ENCODE measurements at places on chromosomes 12 and 14.

DNA sequence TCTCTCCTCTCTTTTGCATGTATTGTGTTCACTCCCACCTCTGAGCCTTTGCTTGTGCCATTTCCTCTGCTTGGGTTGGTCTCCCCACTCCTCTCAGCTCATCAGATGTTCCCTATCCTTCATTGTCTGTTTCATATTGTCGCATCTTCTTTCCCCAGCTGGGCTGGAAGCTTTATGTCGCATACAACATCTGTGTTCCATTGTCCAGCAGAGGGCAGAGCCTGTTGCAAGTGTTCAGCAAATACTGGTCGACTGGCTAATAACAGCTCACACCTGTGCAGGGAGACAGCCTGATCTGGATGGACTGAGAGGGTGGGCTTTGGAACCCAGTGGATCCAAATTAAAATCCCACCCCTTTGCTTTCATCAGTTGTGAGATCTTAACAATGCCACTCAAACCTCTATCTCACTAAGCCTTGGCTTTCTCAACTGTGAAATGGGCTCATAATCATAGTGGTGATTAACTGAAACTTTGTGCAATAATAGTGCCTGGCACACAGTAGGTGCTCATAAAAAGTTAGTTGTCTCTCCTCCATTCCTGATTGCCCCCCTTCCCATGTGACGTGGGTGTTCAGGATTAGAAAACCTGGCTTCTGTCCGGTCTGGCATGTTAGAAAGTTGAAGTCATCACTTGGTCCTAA, 75.8 kb downstream of the RIN3 start:
- no peak for DNase-seq

DNA sequence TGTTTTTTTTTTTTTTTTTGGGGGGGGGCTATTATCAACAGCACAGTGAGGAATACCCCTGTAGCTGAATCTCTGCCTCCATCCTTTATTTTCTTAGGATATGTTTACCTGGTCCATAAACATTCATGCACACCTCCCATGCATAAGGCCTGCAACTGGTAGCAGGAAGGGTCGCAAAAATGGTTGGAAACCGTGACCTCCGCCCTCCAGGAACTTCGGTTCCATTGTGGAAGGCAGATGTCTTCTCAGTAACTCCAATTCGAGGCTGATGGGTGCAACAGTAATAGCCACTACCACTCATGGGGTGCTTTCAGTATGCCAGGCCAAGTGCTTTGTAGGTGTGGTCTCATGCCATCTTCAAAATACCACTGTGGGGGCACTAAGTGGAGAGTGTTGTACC, 40.2 kb downstream of the ACACB start:
- no peak for DNase-seq

DNA sequence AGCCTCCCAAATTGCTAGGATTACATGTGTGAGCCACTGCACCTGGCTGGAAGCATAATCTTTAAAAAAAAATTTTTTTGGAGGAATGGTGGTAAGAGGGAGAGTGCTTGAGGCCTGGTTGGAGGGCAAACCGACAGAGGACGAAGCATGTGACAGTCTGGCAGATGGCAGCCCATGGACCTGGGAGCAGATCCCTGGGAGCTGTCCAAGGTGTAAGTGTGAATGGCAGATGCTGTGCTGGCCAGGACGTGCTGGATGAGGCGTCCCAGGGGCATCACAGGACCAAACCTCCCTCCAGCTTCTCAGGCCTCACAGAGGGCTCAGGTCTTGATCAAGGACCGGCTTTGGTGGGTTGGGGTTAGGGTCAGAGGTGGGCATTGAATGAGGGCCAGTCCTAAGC, 128.4 kb upstream of the NCOR2 start:
- DNase-seq, result no peak

- no peak for DNase-seq
Measured at GRCh38 chr14:88983755-88984154, 159.3 kb downstream of the TTC8 start.

DNA sequence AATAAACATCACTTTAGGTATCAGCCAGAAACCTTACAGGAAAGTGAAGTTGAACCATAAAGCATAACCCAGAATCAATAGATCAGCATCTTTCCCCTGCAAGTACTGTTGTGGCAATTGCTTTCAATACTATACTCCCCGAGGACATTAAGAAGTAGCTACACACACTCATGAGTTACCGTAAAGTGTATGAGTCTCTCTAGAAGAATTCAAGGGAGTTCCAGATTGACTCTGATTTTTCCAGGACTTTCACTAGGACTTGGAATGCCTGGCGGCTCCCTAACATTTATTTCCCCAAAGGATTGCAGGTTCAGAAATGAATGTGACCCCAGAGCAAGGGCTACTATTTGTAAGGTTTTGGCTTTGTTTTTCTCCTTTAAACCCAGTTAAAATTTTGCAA, 465.4 kb upstream of the MDGA2 start:
- no peak for DNase-seq

DNA sequence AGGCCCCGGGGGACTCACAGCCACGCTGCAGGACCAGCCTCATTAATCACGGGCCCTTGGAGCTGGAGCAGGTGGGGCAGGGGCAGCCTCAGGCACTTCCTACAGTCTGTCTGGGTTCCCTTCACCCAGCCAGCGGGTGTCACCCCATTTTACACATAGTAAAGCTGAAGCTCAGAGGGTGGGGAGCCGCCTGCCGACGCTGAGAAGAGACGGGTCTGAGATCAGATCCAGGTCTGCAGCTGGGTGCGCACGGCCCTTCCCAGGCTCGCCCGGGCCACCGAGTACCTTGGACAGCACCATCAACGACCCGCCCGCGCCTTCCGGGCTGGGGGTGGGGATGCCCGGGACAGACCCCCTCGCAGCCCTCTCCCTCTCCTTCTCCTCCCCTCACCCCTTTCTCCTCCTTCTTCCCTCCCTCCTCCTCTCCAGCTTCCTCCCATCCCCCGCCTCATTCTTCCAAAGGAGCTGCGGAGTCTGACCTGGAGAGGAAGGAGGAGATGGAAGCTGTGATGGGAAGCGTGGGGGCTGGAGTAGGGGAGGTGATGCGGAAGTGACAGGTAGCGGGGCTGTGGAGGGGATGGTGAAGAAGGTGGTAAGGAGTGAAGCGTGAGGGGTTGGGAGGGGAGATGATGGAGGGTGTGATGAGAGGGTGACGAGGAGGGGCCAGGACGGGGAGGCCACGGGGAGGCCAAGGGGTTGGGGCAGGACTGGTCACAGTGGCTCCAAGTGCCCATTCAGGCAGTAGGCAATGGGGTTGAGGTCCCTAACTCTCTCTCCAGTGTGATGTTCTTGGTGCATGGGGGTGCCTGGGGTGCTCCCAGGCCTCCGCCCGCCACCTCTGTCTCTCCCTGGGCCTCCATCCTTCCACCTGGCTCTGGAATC, 8.8 kb downstream of the DTX1 start:
- DNase-seq, result peak; percentile 52

- no peak for DNase-seq
Measured at GRCh38 chr12:84937415-84937814, 24.8 kb upstream of the SLC6A15 start.

- DNase-seq, result peak; percentile 93
Measured at GRCh38 chr12:49130151-49131050, 794 bp downstream of the TUBA1B start.

GRCh38 chr12:20183563-20183962, 184.8 kb upstream of the PDE3A start:
- DNase-seq, result no peak

GRCh38 chr12:1592444-1593173, 1.8 kb downstream of the FBXL14 start:
- peak; percentile 48 for DNase-seq

DNA sequence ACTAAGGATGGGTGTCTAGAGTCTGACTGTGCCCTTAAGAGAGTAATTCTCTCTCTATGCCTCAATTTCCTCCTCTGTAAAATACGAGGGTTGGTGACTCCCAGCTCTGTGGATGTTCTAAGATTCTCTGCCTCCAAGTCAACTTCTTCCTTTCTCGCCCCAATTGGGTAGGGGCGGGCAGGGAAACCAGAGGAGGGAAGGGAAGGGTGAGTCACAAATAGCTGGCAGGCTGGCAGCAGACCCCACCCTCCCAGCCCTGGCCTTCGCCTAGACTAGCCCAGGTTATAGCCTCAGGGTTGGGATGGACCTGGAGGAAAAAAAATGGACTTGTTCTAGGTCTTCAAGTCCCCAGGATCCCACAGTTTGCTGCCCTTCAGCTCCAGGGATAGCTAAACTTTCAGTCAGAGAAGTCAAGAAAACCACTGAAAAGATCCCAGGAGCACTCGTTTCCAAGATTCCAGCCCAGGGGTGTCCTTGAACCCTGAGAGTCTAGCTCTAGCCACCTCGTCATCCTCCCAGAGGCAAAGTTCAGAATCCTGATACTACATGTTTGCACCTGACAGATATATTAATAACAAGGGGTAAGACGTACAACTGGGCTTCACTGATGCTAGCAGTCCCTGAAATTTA, 2.3 kb downstream of the DGKA start:
- no peak for DNase-seq

- no peak for DNase-seq
Measured at GRCh38 chr12:1650260-1650977, 21.4 kb downstream of the WNT5B start.

- DNase-seq, result no peak
Measured at GRCh38 chr12:29455087-29455486, 42.4 kb downstream of the OVCH1 start.

DNA sequence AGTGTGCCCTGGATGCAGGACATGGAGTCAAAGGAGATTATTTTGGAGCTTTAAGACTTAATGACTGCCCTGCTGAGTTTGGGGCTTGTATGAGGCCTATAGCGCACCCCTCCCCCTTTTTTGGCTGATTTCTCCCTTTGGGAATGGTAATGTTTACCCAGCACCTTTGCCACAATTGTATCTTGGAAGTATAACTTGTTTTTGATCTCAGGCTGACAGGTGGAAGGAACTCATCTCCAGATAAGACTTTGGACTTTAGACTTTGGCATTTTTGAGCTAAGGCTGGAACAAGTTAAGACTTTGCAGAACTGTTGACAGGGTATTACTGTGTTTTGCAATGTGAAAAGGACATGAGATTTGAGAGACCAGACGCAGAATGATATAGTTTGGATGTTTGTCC, 110.5 kb downstream of the DERA start:
- DNase-seq, result no peak

DNA sequence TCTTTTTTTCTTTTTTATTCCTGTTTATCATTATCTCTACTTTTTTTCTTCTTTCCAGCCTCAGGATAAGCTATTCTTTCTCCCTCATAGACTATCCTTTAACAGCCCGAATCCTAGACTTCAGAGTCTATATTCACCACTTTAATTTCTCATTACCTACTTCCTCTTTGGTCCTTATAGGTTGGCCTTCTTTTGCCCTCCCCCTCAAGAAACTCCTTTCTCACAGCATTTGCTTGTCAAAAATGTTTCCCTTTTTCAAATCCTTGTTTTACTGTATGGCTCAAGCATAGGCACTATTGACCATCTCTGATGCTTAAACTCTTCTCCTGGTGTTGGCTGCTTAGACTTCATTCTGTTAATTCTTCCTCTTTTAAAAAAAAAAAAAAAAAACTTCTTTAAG, 52.5 kb downstream of the KIAA0586 start:
- no peak for DNase-seq

- DNase-seq, result no peak
Measured at GRCh38 chr14:50763382-50764007, 67.5 kb downstream of the NIN start.

DNA sequence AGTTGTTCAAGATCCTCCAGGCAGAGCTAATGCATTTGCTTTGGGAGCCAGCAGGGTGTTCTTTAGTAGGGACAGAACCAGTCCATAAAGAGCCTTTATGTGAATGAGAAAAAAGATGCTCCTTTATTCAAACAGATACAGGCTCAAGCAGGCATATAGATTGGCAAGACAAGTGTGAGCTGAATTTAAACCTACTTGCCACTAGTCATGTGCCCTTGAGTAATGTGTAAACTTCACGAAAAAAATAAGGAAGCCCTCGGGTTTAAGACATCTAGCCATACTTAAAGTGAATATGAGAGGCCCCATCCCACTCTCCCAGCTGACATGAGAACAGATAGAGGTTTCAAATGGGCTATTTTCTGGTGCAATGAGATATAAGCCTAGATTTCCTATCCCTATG, 43.1 kb upstream of the STRAP start:
- no peak for DNase-seq

DNA sequence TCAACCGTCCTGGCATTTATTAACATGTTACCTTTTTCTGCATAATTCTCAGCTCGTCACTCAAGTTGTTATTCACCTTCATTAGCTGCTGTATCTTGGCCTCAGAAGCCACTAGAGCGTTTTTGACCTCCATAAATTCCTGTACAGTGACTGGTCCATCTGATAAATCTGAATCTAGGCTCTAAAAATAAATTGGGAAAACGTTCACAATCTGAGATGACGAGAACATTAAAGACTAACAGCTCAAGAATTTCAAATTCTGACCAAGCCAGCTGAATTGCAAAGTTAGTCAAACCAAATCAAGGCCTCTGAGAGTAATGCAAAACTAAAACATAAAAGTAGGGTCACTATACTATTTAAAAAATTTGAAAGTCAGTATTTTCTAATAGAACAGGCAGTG, 45.0 kb downstream of the GIT2 start:
- DNase-seq, result no peak

DNA sequence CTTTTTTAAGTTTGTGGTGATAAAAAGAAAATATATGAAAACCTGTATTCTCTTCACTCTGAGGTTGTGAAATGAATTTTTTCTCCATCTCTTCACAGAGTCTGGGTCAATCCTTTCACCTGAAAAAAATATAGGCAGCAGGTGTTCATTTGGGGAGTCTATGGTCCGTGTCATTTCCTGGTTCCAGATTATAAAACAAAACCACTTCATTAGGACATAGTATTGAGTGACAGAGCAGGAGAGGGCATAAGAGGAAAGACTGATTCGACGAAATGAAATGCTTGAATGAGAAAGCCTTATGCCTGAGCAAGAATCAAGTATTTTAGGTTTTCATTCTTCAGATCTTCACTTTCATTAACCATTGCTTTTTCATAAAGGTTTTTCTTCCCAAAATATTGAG, 51.8 kb upstream of the NUAK1 start:
- no peak for DNase-seq

DNA sequence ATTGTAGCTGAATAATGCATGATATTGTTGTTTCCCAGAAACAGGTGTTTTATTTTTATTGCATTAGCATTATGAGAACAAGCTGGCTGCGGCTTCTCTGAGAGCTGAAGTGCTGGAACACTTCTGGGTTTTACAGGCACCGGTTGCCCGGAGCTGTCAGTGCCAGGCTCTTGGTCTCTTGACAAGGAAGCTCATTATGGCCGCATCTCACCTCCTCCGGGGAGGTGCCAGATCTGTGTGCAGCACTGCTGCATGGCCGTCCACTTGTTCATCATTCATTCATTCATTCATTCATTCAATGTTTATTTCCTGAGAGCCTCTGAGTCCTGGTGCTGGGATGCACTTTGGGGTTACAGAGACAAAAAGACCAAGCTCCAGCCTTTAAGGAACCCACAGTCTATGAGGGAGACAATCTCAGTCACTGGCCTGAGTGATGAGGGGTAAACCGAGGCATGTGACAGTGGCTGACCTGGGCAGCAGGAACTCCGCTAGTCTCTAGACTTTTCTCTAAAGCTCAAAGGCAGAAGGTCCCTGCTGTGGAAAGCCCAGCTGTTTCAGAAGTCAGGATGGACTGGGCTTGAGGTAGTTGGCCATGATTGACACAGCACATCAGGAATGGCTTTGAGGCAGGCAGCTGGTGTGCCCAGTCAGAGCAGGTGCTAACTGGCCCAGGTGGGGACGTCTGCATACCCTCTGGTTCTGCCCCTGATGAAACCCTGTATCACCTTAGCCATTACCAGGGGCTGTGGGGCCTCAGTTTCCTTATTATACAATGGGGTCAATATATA, 181.0 kb downstream of the ADGRD1 start:
- no peak for DNase-seq

GRCh38 chr12:103707446-103707845, 120.4 kb downstream of the STAB2 start:
- DNase-seq, result no peak

GRCh38 chr12:3084742-3085141, 7.6 kb downstream of the TSPAN9 start:
- DNase-seq, result no peak

Data from right kidney (tissue), 9 donors.